ENCODE measurements at places on chromosomes 6 and 20. TPM values are rescaled to one million over a fixed set of nuclear protein-coding genes. Genes with fewer than 3 reads are reported as not detected.

DNA sequence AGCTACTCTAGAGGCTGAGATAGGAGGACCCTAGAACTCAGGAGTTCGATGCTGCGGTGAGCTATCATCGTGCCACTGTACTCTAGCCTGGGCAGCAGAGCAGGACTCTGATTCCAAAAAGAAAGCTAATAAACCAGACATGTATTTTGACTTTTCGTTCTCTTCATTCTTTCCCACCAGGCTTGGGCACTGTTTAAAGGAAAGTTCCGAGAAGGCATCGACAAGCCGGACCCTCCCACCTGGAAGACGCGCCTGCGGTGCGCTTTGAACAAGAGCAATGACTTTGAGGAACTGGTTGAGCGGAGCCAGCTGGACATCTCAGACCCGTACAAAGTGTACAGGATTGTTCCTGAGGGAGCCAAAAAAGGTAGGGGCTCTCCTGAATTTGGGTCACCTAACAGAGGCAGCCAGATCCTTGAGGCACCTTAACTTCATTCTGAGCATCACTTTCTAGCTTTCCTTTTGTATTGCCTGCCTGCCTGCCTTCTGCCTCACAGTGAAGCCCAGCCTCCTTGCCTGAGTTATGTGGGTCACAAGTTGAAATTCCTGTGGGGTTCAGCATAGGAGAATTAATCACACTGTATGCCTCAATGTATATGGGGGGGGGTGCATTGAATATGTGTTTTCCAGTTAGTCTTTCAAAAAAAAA is 3.2 kb downstream of the IRF4 start:
- H3K4me1 ChIP-seq, result peaks cover 8% of the 10 kb centered on the region
- no peak overlapping the region for H3K4me3 ChIP-seq
- no peaks in the 10 kb centered on the region for H3K36me3 ChIP-seq
- no peak for DNase-seq
- H3K27ac ChIP-seq, result no peak overlapping the region

- H3K27ac ChIP-seq, result no peak overlapping the region
- no peaks in the 10 kb centered on the region for H3K36me3 ChIP-seq
- no peak for DNase-seq
- H3K4me3 ChIP-seq, result no peak overlapping the region
Measured at GRCh38 chr6:42257614-42258013, 40.0 kb upstream of the MRPS10 start.

DNA sequence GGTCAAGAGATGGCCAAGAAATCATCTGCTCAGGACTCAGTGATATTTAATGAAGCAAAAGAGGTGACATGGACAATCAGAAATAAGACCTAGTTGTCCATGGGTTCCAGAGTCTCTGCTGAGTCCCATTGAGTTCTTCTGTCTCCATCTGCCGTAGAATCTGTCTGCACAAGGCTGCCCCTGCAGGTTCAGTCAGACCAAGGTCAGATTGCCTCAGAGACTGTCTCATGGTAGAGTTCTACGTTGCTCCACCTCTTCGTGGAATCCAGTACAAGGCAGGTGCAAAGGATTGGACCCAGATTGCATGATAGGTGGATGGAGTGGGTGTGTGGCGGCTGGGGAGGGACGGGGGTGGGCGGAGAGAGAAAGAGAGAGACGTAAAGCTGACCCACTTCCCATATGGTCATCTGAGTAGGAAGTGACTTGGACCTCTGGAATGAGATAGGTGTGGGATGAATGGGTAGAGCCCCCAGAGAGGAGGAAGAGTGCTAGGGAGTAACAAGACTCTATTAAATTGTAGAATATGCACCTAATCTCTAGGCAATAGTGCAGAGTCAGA is 75.3 kb downstream of the SOBP start:
- H3K27me3 ChIP-seq, result no peaks in the 10 kb centered on the region
- H3K4me3 ChIP-seq, result no peak overlapping the region
- no peaks in the 10 kb centered on the region for H3K36me3 ChIP-seq
- no peak for DNase-seq
- H3K4me1 ChIP-seq, result peaks cover 7% of the 10 kb centered on the region
- no peak overlapping the region for H3K27ac ChIP-seq

DNA sequence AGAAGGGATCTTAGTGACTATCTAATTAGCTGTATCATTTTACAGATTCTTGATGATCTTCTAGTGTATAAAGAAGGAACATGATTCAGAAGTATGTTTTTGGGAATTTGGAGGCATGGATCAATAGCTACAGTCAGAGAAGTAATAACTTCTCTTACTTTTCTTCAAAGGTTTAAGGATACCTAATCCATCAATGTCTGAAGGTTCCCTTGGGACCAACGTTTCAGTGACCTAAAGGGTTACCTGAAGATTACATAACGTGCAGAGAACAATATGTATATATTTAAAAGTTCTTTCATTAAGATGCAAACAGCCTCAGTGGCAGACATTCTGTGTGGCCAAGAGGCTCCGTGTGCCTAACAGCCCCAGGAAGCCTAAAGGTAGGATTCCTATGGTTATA is 3.2 kb downstream of the HDAC2 start:
- no peaks in the 10 kb centered on the region for H3K36me3 ChIP-seq
- no peak overlapping the region for H3K27ac ChIP-seq
- H3K4me3 ChIP-seq, result no peak overlapping the region
- no peak for DNase-seq

- no peak for DNase-seq
- H3K4me1 ChIP-seq, result no peaks in the 10 kb centered on the region
- no peaks in the 10 kb centered on the region for H3K27me3 ChIP-seq
- no peak overlapping the region for H3K27ac ChIP-seq
- no peak overlapping the region for H3K4me3 ChIP-seq
- no peaks in the 10 kb centered on the region for H3K36me3 ChIP-seq
Measured at GRCh38 chr6:122821095-122821494, 32.0 kb downstream of the SMPDL3A start.

DNA sequence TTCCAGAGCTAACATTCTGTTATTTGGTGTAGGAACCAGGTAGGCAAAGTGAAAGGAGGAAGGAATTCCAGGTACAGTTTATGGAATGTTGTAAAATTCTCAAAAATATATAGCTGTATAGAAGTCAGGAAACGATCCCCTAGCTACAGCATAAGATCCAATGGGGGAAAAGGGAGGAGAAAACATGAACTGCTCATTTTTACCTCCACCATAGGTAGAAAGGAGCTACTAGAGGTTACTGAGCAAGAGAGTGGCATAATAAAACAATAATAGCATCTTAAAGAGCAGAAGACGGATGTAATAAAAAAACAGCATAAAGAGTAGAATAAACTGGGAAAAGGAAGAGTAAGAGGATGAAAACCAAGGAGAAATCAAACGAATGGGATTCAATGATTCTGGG is 26.9 kb downstream of the EPB41L2 start:
- no peak for DNase-seq
- no peaks in the 10 kb centered on the region for H3K27me3 ChIP-seq
- H3K4me3 ChIP-seq, result no peak overlapping the region
- H3K4me1 ChIP-seq, result peaks cover 2% of the 10 kb centered on the region
- no peak overlapping the region for H3K27ac ChIP-seq
- H3K36me3 ChIP-seq, result no peaks in the 10 kb centered on the region

- no peak overlapping the region for H3K4me3 ChIP-seq
- H3K27me3 ChIP-seq, result no peaks in the 10 kb centered on the region
- peaks cover 2% of the 10 kb centered on the region for H3K4me1 ChIP-seq
- no peak overlapping the region for H3K27ac ChIP-seq
- H3K36me3 ChIP-seq, result no peaks in the 10 kb centered on the region
- DNase-seq, result no peak
Measured at GRCh38 chr6:132964101-132964867, 149.9 kb downstream of the RPS12 start.

DNA sequence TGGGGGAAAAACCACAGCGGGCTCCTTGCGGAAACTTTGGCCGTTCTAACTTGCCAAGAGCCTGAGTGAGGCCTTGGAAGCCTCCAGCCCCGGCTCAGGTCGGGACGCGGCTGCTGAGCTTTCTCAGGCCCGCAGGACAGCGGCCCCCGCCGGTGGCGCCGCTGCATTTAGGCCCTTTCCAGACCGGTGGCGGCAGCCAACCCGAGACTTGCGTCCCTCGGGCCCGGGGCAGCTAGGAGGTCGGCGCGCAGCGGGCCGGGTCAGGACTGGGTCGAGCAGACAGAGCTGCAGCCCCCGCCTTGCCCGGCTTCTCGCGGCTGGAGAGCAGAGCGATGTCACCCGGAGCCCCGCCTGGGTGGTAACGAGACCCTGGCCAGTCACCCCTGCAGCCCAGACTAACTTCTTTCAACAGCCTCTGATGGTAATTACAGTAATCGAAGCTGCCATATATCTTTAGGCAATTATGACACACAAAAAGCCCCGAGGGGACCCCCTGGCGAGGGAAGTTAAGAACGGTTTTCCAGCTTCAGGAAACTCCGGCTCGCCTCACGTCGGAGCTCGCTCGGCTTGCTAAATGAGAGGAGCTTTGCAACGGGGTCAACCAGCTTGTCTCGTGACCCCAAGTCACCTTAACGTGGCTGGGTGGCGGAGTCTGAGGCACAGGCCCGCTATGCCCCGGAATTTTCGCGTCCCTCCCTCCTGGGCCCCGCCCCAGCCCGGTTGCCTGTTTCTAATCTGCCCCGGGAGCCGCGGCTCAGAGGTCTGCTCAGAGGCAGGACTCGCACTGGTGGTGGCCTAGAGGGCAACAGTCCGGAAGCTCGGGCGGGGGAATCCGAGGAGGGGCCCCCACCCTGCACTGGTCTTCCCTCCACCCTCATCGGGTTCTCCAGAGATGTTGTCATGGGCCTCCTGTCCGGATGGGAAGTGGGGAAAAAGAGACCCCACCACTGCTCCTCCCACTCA is 3.0 kb downstream of the NR2E1 start:
- no peaks in the 10 kb centered on the region for H3K36me3 ChIP-seq
- peaks cover 3% of the 10 kb centered on the region for H3K27me3 ChIP-seq
- no peak for DNase-seq
- no peak overlapping the region for H3K27ac ChIP-seq

- no peak overlapping the region for H3K4me3 ChIP-seq
- H3K4me1 ChIP-seq, result no peaks in the 10 kb centered on the region
- H3K36me3 ChIP-seq, result no peaks in the 10 kb centered on the region
Measured at GRCh38 chr6:124812067-124812466, 150.2 kb upstream of the RNF217 start.

- DNase-seq, result no peak
- no peaks in the 10 kb centered on the region for H3K4me1 ChIP-seq
- no peaks in the 10 kb centered on the region for H3K27me3 ChIP-seq
- no peaks in the 10 kb centered on the region for H3K36me3 ChIP-seq
- no peak overlapping the region for H3K4me3 ChIP-seq
Measured at GRCh38 chr6:47687432-47687831, 10.9 kb upstream of the ADGRF4 start.

EYS gene
- not detected for total RNA-seq

HELZ2 gene
- 12.6 TPM for total RNA-seq
